Osteoblast (primary cell): ENCODE measurements at places on chromosomes 3 and 15. TPM values are rescaled to one million over a fixed set of nuclear protein-coding genes. Genes with fewer than 3 reads are reported as not detected.
A peak's percentile ranks its signal among the peaks of the same experiment; 100 is the strongest.

DNA sequence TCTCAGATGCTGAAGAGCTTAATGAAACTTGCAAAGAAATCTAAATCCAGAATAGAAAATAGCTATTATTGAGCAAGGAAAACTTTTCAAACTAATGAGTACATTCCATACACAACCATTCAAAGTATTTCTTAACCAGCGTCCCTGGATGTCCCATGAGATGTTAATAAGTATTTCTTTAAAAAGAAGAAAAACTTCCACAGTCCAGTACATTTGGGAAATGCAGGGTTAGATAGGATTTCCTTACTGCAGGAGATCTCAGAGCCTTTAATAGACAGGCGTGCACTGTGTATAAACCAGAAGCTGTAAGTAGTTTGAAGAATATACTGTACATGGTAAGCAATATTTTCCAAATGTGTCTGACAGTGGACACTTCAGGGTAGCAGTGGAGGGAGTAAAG is 29.6 kb upstream of the BHLHE40 start:
- DNase-seq: no peak

Gene GOLGA8R
- 2.4 and 3.3 TPM in 2 replicates for total RNA-seq

DNA sequence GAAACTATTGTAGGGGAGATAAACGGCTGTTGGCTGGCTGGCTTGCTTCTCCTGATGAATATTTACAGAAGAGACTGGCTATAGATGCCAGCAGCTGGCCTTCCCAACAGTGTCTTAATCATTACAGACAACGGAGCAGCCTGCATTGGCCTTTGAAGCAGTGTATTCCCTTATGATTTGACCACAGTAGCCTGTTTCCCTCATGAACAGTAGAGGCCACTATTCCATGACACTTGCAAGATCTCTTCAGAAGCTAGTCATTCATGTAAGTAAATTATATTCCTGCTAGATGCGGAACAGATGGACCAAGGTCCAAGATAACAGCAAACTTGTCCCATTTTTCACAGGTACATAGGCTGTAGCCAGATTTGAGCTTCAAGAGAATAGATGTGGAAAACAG is 47.3 kb downstream of the TMCO5A start:
- DNase-seq: peak; percentile 37

Gene TRH
- total RNA-seq: under 0.01 TPM in 2 replicates

- peak; percentile 61 for DNase-seq
Measured at GRCh38 chr3:20043396-20043795, 3.1 kb downstream of the KAT2B start.

GRCh38 chr3:8663177-8664061 is 18.8 kb upstream of the SSUH2 start:
- DNase-seq: peak; percentile 79

DNA sequence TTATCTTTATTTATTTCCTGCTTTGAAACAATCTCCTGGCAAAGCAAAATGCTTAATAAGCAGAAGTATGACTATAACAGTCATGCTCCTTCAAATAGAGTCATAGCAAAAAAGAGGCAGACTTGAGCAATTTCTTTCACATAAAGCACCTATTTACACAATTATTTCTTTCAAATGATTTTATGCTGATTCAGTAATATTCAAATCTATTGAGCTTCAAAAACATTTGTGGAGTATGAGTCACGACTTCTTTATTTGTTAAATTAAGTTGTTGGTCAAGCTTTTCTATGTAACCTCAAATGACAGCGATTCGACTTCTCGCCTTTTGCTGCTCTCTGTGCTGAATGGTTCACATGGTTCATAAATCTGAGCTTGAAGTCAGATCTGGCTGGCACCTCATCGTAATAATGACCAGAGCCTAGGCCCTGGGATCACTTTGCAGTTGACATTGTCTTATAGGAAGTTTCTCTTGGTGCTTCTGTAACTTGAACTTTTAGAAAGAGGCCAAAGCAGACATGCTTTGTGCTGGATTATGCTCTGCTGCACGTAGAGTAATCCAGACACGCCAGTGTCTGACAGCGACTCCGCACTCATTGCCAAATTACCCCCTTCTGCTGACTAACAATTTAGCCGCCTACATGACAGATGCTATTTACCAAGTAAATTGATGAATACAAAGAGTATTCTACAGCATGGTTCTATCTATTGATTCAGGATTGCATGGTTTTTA is 139.0 kb downstream of the MCTP2 start:
- DNase-seq: no peak

Gene GRAMD2A
- not detected in 2 replicates for total RNA-seq

- DNase-seq: peak; percentile 77
Measured at GRCh38 chr3:177337541-177338331, 140.5 kb upstream of the TBL1XR1 start.
